ENCODE measurements at places on chromosomes 1 and 21. TPM values are rescaled to one million over a fixed set of nuclear protein-coding genes. Genes with fewer than 3 reads are reported as not detected.

Gene FAM72D
- polyA plus RNA-seq = 2.2 TPM

DNA sequence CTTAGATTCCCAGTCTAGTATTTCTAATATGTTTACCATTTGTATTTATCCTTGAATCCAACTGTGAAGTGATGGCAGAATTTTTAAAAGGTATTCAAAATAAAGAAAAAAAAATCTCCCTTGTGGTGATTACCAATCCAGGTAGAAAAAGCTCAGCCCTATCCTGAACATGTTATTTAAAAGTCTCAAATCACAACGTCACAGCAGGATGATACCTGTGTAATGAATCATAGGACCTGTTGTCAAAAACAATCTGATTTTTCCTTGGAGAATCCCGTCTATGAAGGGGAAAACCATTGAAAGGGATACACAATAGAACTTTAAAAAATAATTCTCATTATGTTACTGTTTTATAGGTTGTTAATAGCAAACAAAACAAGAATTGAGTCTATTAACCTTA is 76.9 kb upstream of the LBR start:
- no peak for DNase-seq

DNA sequence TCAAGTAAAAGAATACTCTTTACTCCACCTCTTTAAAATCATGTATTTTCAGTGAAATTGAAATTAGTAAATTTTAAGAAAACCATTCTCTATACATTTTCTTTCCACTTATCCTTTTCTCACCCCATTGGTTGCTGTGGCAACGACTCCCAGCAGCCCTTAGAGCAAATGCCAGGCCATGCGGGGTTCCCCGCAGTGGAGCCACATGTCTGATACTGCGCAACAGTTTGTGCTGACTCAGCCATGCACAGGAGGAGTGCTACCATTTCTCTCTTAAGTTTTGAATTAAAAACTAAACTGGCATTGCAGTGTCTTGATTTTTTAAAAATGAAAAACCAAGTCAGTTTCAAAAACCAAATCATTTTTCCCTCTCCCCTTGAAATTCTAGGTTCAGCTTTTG is 214.1 kb upstream of the L1TD1 start:
- DNase-seq = no peak

Gene KLF17
- 0.03 TPM for polyA plus RNA-seq

Gene NR1I3
- 2.8 TPM for polyA plus RNA-seq

Gene IGSF3
- 33.3 TPM for polyA plus RNA-seq

DNA sequence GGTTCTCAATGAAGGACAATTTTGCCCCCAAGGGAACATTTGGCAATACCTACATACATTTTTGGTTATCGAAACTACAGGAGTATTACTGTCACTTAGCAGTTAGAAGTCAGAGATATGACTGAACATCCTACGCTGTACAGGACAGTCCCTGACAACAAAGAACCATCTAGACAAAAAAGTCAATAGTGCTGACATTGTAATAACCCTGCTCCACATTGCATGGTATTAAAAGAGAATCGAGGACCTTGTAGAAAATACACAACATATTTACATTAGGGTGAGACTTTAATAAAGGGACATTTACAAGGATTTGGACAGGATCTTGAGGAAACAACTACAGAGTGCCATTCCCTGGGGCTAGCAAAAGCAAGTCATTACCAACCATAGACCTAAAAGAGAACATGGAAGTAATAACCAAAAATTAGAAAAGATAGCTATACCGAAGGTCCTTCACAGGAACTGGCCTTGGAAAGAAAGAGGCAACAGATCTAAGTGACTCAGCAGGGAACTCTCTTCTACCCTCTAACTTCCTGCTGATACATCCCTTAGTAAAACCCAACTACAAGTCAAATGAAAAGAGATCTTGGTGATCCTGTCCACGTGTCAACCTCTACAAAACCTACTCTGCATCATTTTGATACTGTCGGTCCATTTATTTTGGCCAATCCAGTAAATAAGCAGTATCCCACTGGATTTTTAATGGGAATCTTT is 40.2 kb downstream of the ANGPTL3 start:
- no peak for DNase-seq

GRCh38 chr21:14763695-14764064 is 217.6 kb upstream of the SAMSN1 start:
- no peak for DNase-seq

GRCh38 chr21:40235528-40235927 is 368.3 kb downstream of the PCP4 start:
- DNase-seq = no peak

DNA sequence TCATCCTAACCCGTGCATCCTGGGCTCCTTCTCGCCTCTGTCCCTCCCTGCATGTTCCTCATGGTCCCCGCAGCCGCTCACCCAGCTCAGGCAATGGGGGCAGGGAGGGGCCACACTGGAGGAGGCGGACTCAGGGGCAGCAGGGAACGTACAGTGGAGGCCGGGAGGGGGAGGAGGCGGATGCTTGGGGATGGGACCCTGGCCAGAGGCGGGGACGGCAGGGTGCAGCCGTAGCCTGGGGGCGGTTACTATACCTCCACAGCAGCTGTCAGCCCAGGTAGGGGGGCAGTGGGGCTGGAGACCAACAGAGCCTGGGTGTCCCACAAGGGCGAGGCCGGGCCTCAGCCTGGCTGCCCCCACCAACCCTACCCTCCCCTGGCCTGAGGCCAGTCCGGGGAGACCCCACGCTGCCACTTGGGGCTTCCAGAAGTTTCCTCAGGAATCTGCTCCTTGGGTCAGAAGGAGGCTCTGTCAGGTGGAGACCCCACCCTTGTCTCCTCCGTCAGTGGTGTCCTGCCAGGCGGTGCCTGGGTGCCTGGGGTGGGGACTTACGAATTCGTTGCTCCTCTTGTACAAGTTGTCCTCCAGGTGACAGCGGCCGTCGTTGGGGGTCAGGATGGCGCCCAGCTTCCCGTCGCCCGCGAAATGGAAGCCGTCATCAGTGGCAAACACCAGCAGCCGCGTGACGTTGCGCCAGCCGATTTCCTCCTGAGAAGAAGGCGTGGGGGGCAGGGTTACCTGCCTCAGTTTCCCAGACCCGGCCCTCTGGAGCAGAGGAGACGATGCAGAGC is 20.7 kb downstream of the ITGB2 start:
- no peak for DNase-seq

DNA sequence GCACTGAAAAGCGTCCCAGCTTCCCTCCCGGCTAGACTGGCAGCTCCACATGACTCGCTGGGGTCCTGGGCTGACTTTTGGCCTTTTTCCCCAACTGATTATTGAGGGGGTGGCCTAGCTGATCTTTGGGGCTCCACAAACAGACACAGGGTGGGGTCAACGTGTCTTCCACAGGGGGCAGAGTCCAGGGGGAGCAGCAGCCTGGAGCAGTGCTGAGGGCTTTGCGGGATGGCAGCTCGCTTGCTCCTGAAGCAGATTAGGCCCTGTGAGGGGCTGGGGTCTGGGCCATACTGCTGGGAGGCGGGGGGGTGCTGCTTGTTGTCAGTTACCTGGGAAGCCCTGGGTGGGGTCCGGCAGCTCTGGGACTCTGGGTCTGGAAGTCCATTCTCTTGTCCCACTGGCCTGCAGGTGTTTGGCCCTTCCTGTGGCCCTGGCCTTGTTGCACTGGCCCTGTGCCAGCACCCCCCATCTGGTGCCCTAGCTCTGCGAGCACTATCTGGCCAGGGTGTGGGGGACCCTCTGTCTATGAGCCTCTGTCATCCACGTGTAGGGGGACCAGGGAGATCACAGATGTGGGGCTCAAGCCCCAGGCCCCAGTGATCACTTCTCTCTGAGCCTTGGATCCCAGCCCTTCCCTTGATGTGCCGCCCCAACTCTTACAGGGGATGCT is 12.3 kb upstream of the HES5 start:
- no peak for DNase-seq

DNA sequence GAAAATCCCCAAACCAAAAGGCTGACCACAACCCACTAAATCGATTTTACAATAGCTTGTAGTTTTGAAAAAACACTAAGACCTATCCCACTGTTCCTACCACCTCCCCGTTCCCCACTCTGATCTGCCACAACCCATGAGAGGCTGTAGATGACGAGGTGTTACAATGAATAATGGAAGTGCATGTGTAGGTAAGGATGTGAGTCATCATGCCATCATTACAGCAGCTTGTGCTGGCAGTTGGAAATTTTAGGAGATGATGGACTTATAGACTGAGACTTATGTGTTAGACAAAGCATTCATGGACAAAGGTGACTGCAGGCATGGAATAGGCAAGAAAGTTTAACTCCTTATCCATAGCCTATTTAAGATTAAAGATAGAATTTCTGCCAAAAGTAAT is 184.7 kb upstream of the CACYBP start:
- no peak for DNase-seq

DNA sequence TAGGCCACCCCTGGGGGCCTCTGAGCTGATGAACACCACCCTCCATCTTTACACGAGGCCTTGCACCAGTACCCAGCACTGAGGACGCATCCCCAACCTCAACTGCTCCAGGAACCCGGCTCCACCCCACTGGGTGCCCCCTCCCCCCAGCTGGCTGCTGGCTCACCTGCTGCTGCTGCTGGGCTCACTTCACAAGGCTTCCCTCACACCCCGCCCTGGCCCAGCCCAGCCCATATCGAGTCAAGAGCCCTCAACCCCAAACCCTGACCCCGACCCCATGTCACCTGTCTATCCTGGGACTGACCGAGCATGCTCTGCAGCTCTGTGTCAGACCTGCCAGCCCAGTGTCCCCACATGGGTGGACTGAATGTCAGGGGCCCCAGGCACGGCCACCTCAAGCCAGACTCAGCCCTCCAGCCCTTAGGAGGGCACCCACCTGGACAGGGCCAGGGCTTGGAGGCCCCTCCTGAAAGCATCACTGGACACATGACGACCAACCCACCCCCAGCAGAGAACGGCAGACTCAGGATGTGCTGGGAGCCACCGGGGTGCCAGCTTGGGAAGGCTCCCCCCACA is 21.4 kb downstream of the WNT9A start:
- no peak for DNase-seq

- DNase-seq = peak; percentile 92
Measured at GRCh38 chr1:6393400-6394187, at the start of gene ACOT7. Gene ACOT7, minus strand, starts transcription at chr1:6393767. Its CDS starts 368 bp downstream, at chr1:6393399.

DNA sequence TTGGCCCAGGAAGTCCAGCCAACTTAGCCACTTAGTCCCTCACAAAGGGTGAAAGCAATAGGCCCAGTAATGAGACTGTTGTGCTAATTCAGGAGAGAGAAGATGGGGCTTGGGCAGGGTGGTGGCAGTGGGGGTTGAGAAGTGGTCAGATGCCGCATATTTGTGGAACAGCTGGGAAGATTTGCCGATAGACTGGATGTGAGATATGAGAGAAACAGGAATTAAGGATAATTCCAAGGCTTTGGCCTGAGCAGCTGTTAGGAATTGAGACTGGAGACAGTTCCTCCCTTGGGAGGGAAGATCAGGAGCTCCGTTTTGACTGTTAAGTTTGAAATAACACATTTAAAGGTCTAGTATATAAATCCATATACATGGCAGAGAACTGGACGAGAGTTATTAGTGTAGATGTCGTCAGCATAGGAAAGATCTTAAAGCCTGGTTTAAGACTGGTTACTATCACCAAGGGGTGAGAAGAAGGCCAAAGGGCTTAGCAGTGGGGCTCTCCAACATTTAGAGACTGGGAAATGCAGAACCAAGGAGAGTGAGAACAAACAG is 323.7 kb upstream of the FAM78B start:
- no peak for DNase-seq

Gene CRYZ
- 161 TPM for polyA plus RNA-seq

- no peak for DNase-seq
Measured at GRCh38 chr1:168089326-168089978, 47.3 kb downstream of the GPR161 start.

GRCh38 chr1:19879661-19880060 is 2.5 kb upstream of the OTUD3 start:
- DNase-seq = peak; percentile 48

GRCh38 chr1:226990133-226990716 is 50.1 kb downstream of the COQ8A start:
- no peak for DNase-seq

DNA sequence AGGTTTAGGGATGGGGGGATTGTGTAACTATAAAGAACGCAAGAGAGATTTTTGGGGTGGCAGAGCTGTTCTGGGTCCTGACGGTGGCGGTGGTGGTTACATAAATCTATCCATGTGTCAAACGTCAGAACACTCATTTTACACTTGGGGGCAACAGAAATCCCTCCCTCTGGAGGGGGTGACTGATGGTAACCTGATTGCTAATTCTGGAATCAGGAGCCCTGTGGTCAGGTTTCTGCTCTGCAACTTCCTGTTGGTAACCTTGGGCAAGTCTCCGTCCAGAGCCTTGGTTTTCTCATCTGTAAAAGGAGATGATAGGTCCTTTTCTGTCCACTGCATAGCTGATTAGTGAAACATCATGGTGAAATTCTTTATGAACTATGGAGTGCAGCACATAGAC is 40.9 kb downstream of the ALPL start:
- DNase-seq = no peak

- DNase-seq = no peak
Measured at GRCh38 chr1:2331200-2331544, 60.2 kb downstream of the MORN1 start.

Gene ASPM
- 22.6 TPM for polyA plus RNA-seq

GRCh38 chr1:170700842-170701615 is 37.1 kb downstream of the PRRX1 start:
- DNase-seq = no peak

DNA sequence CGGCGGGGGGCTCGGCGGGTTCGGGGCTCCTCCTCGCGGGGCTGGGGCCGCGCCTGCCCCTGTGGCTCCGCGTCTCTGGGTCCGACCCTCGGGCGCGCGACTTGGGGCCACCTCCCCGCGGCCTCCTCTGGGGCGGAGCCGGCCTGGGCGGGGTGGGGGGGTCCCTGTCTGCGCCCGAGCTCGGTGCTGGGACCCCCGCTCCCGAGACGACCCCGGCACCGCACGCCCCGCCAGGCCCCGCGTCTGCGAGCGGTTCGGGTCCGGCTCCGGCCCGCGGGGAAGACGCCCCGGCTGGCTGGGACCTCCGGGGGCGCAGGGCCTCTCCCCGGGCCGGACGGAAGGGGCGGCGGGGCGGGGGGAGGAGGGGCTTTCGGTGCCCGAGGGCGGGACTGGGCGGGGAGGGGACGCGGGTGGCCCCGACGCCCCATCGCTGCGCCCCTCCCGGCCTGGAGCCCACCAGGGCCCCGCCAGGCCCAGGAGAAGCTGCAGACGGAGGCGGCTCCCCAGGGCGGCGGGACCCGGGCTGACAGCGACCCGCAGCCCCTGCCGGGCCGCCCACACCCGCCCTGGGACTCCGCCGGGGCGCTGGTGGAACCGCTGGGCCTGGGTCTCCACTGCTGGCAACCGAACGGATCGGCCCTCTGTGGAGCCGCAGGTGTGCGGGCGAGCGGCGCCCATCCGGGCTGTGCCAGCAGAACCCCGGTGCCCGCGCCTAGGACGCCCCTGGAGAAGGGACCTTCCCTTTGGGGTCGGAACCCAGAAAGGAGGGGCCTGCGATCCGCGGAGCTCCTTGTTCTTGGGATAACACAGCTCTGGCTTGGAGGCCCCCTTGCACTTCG is 610 bp downstream of the COL6A2 start:
- no peak for DNase-seq
